ENCODE measurements at places on chromosomes 4 and X. TPM values are rescaled to one million over a fixed set of nuclear protein-coding genes. Genes with fewer than 3 reads are reported as not detected.

- DNase-seq = no peak
These were observed 89.3 kb downstream of the APBB2 start for GRCh38 chr4:41124916-41125548.

DNA sequence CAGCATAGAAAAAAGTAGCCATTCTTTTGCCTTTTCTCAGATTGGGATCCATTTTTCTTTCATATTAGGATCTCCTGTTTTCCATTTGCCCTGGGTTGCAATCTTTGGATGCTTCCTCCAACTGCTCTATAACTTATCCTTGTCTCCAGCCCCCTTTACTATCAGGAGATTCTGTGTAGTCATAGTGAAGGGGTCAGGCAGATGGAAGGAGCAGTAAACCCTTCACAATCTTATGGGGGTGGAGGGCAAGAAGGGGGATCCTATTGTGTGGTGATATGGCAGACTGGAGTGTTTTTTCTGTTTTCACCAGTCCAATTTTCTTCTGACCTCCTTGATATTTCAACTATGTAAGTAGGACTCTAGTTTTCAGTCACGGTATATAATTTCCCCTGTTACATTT lies 1.7 kb upstream of the SMIM9 start:
- no peak for DNase-seq

DNA sequence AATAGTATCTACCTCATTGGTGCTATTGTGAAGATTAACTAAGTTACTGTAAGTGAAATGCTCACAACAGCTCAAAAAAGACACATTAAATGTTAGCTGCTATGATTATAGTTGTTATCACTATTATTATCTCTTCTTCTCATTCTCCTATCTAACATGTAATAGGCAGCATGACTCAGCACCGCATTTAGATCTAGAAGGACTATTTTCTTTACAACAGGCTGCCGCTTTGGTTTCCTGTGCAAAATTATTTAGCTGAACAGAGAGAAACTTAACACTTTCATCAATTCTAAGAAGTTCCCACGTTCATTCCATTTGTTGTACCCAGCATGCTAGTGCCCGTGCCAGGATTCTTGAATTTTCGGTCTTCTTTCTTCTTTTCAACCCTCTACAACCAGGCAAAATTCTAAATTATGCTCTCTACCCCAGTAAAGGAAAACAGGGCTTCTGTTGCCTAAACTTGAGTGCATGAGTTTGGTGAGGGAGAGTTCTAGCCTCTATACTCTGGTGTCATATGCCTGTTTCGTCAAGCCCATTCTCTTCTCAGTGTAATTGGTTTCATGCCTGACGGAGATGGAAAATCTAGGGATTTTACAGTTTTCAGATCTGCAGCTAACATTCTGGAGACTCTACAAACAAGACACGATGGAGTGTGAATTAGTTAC lies 378.9 kb downstream of the PPP1R2C start:
- no peak for DNase-seq

GRCh38 chr4:122762966-122763716 lies 30.6 kb downstream of the BBS12 start:
- DNase-seq = no peak

DNA sequence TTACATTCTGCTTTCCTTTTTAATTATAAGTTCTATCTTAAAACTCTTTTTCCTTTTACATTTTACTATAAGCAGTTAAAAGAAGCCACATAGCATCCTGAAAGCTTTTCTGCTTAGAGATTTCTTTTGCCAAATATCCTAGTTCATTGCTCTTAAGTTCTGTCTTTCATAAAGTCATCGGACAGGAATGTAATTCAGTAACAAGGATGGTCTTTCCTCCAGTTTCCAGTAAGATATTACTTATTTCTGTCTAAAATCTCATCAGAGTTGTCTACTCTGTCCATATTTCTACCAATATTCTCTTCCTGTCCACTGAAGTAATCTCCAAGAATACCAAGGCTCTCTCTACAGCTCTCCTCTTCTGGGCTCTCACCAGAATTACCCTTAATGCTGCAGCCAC lies 37.5 kb upstream of the ADH1C start:
- no peak for DNase-seq

- no peak for DNase-seq
These were observed 84.0 kb downstream of the NAA11 start for GRCh38 chr4:79241846-79242245.

DNA sequence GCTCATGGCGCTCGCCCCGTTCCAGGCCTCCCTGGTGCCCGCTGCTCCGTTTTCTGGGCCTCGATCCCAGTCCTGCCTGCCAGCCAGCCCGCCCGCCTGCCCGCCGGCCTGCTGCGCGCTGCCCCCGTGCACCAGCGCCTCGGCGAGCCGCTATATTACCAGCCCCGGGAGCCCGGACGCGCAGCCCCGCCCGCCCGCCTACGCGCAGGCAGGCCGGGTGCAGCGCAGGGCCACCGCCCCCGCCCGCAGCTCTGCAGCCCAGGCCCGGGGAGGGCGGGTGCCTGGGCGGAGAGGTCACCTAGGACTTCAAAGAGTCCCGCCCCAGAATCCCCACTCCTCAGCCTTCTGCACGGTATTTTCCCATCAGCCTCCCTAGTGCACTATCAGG lies at the start of gene MAOB:
Gene MAOB, minus strand, starts transcription at position 157 of the 388 bp plus-strand sequence. Its CDS starts 151 bp downstream, at position 6.
- DNase-seq = peak; percentile 53

GRCh38 chr4:64340218-64341110 lies 68.8 kb downstream of the TECRL start:
- DNase-seq = no peak

BOD1L1 gene
- total RNA-seq = 41.6 TPM

Data from ovary (tissue), 10 donors.